Left ventricle myocardium superior (tissue), 1 donor: ENCODE measurements at places on chromosomes 12 and 14.

DNA sequence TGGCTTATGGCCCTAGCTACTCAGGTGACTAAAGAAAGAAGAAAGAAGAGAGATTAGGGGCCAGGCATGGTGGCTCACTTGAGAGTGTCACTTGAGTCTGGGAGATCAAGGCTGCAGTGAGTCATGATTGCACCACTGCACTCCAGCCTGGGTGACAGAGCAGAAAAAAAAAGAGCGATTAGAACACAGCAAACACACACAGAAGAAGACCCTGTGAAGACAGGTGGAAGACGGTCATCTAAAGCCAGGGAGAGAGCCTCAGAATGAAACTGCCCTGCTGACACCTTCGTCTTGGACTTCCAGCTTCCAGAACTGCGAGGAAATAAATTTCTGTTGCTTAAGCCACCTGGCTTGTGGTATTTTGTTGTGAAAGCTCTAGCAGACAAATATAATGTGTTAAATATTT, 17.5 kb upstream of the PPP1CC start:
- DNase-seq: no peak

- DNase-seq: no peak
Observed at GRCh38 chr12:12278899-12279298, 12.1 kb upstream of the LRP6 start.

DNA sequence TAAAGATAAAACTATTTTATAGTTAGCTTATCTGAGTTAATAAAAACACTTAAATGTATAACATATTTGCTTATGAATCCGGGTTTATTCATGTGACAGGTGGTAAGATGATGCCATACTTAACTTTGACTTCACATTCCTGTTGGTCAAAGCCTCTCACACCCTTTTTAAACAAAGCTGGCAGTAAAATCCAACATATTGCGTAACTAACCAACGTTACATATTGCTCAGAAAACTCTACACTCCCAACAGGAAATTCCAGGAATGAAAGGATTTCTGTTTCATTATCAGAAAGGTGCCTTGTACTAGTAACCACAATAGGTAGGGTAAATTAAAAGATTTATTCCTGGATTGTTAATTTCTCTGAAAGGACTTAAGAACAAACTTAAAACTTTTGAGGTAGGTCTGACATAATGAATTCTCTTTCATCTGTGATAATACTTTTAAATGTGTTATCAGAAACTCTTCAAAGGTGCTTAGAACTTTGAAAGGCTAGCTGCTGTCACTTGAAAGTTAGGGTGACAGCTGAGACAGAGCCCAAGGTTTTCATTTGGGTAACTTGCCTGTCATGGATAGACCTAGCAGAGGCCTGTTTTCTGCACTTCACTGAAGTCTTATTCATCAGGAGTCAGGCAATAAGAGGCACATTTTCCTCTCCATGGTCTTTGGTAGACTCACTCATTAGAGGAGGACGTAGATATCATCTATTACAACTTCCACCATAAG, 23.8 kb upstream of the CATSPERB start:
- DNase-seq: no peak

- DNase-seq: peak; percentile 71
Observed at GRCh38 chr14:54567639-54568561, 972 bp downstream of the SAMD4A start.

DNA sequence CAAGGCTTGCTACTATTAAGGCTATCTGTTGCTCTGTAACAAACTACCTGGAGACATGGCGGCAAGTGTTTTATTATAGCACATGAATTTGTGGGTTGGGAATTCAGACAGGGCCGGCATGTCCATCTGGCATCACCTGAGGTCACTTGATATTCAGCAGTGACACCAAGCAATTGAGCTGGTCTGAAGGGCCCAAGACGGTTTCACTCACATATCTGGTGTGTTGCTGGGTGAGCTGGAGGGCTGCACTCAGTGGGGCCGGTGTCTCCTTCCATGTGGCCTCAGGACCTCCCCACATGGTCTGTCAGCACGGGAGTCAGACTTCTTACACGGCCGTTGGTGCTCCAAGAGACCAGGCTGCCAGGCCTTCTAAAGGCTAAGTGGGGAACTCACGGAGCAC, 52.4 kb upstream of the SCN8A start:
- DNase-seq: no peak

DNA sequence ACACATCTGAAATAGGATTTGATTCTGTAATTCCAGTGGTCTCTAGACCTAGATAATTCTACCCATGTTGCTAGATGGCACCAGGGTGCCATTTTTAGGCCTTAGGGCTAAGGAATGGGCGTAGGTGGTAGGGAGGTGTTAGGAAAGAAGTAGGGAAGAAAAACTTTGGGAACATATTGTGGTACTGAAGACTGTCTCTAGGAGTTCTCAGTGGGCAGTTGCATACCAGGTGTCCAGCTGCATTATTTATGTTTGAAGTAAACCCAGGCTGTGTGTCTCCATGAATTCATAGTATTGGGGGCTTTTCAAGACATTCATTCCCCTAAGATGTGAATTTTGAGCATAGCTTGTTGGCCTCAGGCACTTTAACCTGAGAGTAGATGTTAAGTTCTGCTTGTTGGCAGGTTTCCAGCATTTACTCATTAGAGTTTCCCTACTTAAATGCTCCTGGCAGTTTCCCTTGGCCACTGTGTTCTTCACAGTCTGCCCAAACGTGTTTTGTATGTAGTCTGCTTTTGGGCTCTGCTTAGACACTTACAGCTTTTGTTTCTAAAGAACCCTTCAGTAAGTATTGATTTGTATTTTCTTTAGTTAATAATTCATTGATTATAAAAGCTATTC, 31.5 kb upstream of the CCT2 start:
- no peak for DNase-seq

DNA sequence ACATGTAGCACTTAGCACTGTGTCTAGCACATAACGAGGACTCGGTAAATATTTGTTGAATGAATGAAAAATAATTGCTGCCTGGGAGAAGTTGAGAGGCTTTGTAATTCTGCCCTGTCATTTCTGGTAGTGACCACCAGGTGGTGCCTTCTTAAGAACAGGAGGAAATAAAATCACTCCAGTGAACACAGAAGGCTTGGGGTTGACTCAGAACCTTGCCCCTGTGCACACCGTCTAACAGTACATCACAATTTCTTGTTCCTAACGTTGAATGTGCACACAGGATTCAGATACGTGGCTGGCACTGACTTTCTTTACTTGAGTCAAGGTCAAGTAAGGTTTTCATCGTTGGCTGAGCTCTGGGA, 91.8 kb downstream of the RGS6 start:
- DNase-seq: no peak

GRCh38 chr12:71562676-71563595, 100.7 kb downstream of the ZFC3H1 start:
- DNase-seq: no peak

GRCh38 chr12:96701856-96702255, 205.2 kb upstream of the NEDD1 start:
- DNase-seq: no peak

- DNase-seq: no peak
Observed at GRCh38 chr14:45641541-45641940, 388.5 kb upstream of the MIS18BP1 start.

DNA sequence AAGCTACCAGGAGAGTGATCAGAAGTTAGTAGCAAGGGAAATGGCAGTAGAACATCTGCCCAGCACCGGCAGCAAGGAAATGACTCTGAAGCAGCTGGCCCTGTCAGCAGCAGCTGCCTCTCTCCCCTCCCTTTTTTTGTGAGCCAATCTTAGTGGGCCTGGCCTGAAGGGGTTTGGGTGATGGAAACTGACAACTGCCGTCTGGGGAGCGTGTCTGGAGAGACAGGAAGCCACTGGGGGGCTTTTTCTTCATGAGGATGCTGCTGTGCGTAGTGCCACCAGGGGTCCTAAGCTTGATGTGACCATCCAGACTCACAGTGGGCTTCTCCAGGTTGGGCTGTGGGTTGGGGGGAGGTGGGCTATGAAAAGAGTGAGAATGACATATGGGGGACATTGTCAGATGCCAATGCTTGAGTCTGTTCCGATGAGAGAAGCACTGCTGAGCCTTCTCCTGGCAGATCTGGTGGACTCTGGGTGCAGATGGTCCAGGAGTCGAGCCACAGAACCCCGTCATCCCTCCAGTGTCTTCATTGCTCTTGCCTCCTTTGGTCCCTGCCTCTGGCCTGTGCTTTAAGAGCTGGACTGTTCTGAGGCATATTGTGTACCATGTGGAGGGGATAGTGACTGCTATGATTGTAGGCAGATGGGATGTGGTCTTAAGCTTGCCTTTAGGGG, 87.6 kb upstream of the HIF1A start:
- no peak for DNase-seq

DNA sequence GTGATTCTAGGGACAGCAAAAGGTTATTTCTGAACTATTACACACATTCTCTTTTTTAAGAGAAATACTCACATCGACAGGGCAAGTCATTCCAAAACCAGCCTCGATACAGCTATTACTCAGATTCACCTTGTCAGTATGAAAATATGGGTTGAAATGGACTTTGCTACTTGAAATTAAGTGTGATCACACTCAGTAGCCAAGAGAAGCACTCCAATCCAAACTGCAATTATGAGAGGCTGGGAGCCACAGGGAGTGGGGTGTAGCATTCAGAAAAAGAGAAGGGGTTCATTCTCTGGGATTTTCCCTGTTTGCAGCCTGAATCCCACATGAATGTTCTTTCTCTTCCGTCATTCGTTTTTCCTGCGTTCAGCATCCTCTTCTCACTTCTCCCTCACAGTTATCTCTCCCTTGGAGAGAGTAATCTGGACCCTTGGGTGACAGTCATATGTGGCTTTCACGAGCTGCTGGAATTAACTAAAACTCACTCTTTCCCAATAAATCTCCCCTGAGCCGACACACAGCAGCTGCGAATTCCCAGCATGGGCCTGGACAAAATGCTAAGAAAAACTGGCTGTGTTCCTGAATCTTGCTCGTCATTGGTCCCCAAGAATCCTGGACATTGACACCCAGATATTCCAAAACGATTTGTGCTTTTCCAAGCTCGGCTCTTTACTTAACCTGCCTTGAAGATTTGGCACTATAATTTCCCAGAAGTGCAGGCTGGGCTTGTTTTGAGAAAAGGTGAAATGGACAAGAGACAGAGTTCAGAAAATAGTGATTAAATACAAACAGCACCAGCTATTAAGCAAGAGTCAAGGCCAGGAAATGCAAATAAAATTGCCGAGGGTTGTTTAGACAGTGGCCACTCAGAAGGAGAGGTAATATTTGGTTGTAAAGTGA, 199.5 kb upstream of the PLEKHG7 start:
- peak; percentile 32 for DNase-seq

DNA sequence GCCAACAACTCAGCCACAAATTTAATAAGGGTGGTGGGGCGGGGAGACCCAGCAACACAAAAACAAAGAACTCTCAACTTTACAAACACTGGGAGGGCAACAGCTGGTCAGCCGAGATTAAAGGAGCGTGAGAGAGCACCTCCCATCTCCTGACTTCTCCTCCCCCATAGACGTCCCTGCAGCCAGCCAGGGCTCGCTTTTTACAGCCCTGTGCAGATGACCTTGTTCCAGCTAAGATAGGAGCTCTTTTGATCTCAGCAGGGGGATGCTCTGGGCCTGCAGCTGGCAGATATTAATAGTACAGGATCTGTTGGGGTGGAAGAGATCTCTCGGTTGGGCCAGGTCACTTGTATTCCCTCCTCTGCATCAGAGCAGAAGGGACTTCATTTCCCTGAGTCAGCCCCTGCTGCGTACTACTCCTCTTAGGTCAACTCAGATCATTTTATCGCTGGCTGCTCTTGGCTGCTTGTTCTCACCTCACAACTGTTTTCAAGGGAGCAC, 475.8 kb downstream of the RAD51B start:
- DNase-seq: peak; percentile 47

DNA sequence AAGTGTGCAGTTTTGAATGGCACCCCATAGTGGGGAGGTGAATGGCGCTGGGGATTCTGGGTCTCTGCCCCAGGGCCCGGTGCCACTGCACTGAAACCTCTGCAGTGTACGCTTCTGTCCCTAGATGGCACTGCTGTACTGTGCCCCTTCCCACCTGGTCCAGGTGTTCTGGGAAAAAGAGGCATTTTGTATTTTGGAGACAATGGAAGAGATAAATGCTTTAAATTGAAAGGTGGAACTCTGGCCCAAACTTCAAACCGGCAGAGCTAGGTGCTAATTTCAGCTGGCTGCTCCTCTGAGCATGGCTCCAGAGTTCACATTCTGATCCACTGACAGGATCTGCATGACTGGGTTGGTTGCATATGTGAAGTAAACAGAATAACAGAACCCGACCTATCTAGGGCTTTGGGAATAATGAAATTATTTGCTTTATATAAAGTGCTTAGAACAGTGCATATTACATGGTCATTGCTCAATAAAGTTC, 52.2 kb downstream of the KRT80 start:
- no peak for DNase-seq

DNA sequence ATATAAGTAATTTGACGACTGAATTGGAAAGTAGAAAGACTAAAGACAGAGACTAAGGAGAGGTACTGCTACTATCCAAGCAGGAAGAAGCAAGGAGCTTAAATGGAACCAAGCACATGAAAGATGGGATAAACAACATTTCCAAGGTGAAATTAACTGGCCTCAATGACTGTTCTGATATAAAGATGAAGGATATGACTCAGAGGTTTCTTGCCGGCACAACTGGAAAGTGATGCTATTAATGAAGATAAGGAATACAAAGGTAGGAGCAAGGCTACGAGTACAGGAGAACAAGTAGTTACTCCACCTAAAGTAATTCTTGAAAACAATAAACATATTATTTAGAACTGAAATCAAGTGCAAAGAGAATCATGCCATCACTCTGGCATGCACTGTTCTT, 6.4 kb downstream of the SNX6 start:
- DNase-seq: no peak

DNA sequence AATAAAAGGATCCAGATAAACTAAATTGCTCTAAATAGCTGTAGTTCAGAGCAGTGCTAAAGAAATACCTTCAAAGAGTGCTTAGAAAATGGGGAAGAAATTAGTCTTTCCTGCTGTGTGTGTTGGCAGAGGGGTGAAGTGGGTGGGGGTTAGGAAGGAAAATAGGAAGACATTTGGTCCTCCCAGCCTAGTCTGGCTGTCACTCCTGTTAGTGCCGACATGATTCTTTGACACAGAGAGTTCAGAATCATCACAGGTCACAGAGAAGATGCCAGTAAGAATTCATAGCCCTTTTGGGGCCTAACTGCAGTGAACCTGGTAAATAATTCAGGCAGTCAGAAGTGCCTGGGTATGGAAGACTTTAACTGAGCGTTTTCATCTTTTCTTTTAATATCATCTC, 74.8 kb downstream of the FLRT2 start:
- no peak for DNase-seq

GRCh38 chr14:66884149-66884548, 305.1 kb upstream of the GARIN2 start:
- DNase-seq: no peak

GRCh38 chr14:90905531-90905930, 89.3 kb upstream of the TTC7B start:
- DNase-seq: no peak

DNA sequence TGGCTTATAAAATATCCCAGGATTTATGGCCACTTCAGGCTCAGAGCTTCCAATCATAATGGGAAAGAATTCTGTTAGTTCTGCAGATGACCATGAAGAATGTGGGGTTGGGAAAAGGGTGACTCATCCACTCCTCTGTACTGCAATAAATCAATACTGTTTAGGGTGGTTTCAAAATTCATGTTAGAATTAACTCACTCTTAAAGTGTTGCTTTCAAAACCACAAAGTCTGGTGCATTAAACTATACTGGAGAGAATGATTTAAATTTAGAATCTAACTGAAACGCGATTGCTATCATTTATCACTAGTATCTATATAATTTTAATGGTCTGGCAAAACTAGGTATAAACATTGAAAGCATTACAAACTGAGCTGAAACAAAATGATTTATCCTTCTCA, 798 bp downstream of the CCDC198 start:
- no peak for DNase-seq

- no peak for DNase-seq
Observed at GRCh38 chr12:12178559-12178958, 88.3 kb downstream of the LRP6 start.
